ENCODE measurements at places on chromosomes 11 and 22.

- no peak for DNase-seq
- no peaks in the 10 kb centered on the region for H3K27me3 ChIP-seq
- no peaks in the 10 kb centered on the region for H3K4me1 ChIP-seq
These were observed 62.2 kb downstream of the MORC2 start for GRCh38 chr22:30906411-30906810.

- no peaks in the 10 kb centered on the region for H3K36me3 ChIP-seq
- H3K27ac ChIP-seq: no peak overlapping the region
- no peak overlapping the region for H3K4me3 ChIP-seq
- no peak for DNase-seq
- peaks cover 3% of the 10 kb centered on the region for H3K4me1 ChIP-seq
- peaks cover 19% of the 10 kb centered on the region for H3K27me3 ChIP-seq
These were observed 3.3 kb downstream of the KCTD14 start for GRCh38 chr11:78019808-78020207.

DNA sequence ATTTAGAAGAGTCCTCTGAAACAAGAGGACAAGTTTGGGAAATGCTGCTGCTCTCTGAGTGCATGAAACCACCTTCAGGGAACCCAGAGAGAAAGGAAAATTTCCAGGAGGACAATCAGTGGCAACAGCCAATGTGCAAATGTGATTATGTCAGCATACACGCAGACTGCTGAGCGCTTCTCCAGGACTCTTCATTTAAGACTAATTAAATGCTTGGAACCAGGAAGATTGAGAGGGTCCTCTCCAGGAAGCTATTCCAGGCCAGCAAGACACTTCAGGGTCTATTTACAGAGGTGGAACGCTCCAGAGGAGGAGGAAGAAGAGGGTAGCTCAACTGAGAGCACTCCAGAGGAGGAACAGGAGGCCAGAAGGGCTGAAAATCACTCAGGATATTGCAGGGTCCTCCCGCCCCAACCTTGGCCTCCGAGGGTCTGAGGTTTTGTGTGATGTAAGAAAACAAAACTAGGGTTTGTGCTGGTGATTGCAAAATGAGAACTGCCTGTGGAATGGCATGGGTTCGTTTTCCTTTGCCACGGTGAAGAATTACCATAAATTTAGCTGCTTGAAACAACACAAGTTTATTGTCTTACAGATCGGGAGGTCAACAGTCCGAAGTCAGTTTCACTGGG, 14.1 kb upstream of the HTR3A start:
- peaks cover 5% of the 10 kb centered on the region for H3K27me3 ChIP-seq
- no peaks in the 10 kb centered on the region for H3K36me3 ChIP-seq
- no peaks in the 10 kb centered on the region for H3K4me1 ChIP-seq
- H3K4me3 ChIP-seq: no peak overlapping the region
- DNase-seq: no peak

DNA sequence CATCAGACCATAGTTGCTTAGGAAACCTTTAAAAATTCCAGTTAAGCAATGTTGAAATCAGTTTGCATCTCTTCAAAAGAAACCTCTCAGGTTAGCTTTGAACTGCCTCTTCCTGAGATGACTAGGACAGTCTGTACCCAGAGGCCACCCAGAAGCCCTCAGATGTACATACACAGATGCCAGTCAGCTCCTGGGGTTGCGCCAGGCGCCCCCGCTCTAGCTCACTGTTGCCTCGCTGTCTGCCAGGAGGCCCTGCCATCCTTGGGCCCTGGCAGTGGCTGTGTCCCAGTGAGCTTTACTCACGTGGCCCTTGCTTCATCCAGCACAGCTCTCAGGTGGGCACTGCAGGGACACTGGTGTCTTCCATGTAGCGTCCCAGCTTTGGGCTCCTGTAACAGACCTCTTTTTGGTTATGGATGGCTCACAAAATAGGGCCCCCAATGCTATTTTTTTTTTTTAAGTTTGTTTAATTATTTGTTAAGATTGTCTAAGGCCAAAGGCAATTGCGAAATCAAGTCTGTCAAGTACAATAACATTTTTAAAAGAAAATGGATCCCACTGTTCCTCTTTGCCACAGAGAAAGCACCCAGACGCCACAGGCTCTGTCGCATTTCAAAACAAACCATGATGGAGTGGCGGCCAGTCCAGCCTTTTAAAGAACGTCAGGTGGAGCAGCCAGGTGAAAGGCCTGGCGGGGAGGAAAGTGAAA, 73.4 kb downstream of the NCAPD3 start:
- H3K27ac ChIP-seq: no peak overlapping the region
- H3K4me3 ChIP-seq: no peak overlapping the region
- no peaks in the 10 kb centered on the region for H3K27me3 ChIP-seq
- DNase-seq: no peak

- H3K4me1 ChIP-seq: peaks cover 65% of the 10 kb centered on the region
- peak overlapping the region; percentile 94 for H3K4me3 ChIP-seq
- H3K36me3 ChIP-seq: peaks cover 21% of the 10 kb centered on the region
- DNase-seq: no peak
- no peaks in the 10 kb centered on the region for H3K27me3 ChIP-seq
These were observed 2.8 kb downstream of the CORO1B start for GRCh38 chr11:67440229-67441097.

DNA sequence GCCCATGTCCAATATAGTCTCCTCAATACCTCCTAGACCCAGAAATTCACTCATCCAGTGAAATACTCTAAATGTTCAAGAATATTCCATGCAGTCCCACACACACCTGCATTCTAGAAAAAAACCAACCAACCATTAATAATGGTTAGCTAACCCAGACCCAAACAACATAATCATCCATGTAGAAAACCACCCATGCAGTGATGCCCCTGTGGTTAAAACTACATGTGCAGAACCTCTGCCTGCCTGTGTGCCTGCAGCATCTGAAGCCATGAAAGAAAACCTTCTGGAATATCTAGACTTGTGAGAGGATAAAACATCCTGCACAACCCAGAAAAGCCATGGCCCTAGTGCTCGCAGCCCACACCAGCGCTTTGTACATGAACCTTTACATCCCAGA, 47.8 kb downstream of the SLC22A12 start:
- H3K36me3 ChIP-seq: no peaks in the 10 kb centered on the region
- H3K4me3 ChIP-seq: no peak overlapping the region
- peaks cover 16% of the 10 kb centered on the region for H3K27me3 ChIP-seq
- peaks cover 3% of the 10 kb centered on the region for H3K4me1 ChIP-seq

DNA sequence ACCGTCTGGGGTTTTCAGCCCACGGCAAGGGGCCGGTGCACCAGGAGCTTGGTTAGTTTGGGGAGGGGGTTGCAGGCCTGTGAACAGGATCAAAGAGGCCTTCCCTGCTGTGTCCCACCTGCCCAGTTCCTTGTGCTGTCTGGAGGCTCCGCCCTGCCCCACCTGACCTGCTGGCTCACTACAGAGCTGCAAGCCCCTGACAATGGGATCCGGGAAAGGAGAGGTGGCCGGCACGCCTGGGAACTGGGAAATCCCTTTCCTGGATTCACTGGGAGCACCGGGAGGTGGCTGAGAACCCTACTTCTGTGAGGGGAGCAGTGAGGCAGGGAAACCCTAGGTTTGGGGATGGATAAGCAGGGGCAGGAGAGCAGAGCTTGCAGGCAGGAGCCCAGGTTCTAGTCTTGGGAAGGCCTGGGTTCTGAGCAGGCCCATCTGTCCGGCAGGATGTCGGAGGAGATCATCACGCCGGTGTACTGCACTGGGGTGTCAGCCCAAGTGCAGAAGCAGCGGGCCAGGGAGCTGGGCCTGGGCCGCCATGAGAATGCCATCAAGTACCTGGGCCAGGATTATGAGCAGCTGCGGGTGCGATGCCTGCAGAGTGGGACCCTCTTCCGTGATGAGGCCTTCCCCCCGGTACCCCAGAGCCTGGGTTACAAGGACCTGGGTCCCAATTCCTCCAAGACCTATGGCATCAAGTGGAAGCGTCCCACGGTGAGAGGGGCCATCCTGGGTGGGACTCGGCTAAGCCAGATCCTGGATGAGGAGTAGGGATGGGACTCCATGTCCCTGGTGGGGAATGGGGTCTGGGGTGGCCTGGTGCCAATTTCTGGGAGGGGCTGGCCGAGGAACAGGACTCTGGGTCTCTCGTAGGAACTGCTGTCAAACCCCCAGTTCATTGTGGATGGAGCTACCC, 786 bp downstream of the CAPN1 start:
- no peaks in the 10 kb centered on the region for H3K27me3 ChIP-seq

GRCh38 chr11:11401960-11402535, 49.0 kb upstream of the CSNK2A3 start:
- H3K4me1 ChIP-seq: no peaks in the 10 kb centered on the region
- H3K27ac ChIP-seq: no peak overlapping the region
- H3K27me3 ChIP-seq: peaks cover 6% of the 10 kb centered on the region

DNA sequence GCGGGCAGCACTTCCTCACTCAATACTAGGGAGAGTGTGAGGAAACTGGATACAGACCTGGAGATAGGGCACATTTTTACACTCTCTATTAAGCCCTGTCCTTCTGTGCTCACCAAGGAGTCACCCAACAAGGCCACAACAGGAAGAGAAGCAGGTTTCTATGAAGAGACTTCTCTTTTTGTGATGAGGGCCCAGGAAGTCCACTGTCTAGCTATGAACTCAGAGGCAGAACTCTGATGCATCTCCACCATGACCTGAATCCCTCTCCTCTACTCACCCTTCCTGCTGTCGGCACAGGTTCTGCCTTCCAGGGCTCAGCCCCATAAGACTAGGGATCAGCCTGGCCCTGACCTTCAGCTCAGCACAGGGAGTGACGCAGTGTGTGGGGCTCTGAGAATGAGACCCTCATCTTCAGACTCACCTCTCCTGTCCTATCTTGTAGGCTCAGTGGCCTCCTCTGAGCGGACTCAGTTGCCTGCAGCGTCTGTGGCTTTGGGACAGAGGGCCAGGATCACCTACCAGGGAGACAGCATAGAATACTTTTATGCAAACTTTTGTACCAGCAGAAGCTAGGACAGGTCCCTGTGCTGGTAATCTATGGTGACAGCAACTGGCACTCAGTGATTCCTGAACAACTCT, 49.3 kb upstream of the IGLL5 start:
- H3K4me3 ChIP-seq: no peak overlapping the region
- DNase-seq: no peak
- peaks cover 14% of the 10 kb centered on the region for H3K4me1 ChIP-seq
- H3K36me3 ChIP-seq: no peaks in the 10 kb centered on the region
- H3K27ac ChIP-seq: no peak overlapping the region

DNA sequence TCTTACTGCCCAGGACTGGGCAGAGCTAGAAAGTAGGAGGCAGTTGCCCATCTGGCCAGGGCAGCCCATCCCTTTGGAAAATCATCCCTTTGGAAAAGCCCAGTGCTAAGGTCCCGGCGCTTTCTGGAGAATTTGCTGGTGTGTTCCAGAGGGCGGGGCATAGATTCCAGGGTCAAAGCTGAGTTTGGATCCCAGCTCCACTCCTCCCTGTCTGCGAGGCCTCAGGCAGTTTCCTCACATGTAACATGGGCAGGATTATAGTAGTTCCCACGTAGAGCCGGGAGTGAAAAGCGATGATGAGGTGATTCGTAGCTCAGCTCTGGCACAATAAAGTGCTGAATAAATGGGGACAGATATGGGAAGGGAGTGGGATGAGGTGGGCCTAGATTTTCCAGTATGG, 31.4 kb upstream of the LRRC10B start:
- H3K4me3 ChIP-seq: no peak overlapping the region
- no peak for DNase-seq
- no peaks in the 10 kb centered on the region for H3K36me3 ChIP-seq

DNA sequence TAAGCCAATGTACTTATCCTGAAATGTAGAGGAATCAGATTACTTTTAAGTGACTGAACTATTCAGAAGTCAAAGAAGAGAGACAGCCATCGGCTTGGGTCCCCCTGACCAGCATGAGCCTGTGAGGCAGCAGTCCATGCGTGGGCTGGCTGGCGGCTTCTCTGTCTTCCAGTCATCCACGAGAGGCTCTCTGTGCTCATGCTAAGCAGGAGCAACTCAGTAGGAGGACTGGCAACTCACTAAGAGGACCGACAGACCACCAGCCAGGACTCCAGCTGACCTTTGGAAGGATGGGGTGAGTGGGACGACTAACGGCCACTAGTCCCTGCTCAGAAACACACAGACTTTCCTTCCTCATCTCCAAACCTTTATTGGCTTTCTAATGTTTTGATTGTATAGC, 43.6 kb downstream of the ARFGAP3 start:
- H3K36me3 ChIP-seq: peaks cover 16% of the 10 kb centered on the region
- no peaks in the 10 kb centered on the region for H3K4me1 ChIP-seq
- no peak for DNase-seq
- no peaks in the 10 kb centered on the region for H3K27me3 ChIP-seq
- no peak overlapping the region for H3K4me3 ChIP-seq
- H3K27ac ChIP-seq: no peak overlapping the region

GRCh38 chr11:127345819-127346459, 345.4 kb upstream of the KIRREL3 start:
- H3K36me3 ChIP-seq: no peaks in the 10 kb centered on the region
- H3K4me3 ChIP-seq: no peak overlapping the region
- DNase-seq: peak; percentile 7
- H3K27me3 ChIP-seq: no peaks in the 10 kb centered on the region

DNA sequence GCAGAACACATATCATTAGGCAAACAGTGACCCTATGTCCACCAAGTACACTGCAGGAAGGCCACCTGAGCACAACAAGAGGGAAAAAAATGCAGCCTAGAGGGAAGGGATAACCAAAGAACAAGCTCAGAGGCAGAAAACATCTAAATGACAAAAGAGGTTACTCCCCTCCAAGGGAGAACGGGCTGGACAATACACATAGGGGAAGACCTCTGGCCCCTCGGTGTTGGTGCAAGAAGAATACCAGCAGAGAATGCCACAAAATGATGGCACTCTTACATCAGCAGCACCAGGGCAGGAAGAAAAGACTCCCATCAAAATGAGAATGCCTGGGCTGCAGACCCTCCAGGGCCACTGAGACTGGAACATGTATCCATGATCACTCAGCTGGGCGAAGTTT, 66.6 kb upstream of the OPCML start:
- no peaks in the 10 kb centered on the region for H3K4me1 ChIP-seq
- DNase-seq: no peak
- no peaks in the 10 kb centered on the region for H3K36me3 ChIP-seq
- H3K27ac ChIP-seq: no peak overlapping the region

DNA sequence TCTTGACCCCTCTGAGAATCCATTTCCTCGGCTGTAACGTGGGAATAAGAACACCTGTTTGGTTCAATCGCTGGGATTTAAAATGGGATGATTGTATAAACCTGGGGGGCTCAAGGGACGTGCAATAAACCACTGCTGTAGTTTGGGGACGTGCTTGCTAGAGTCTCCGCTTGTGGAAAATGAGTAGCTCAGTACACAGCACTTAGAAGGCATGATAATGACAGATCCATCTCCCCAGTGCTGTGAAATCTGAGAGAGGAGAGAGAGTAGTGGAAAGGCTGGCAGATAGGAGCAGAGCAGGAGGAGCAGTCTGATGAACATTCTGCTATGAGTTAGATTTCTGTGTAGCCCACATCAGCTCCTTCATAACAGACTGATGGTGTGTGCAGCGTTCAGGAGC, 256.5 kb downstream of the MN1 start:
- H3K4me1 ChIP-seq: no peaks in the 10 kb centered on the region
- no peak overlapping the region for H3K27ac ChIP-seq
- no peak for DNase-seq

- H3K36me3 ChIP-seq: peaks cover 17% of the 10 kb centered on the region
- H3K27ac ChIP-seq: no peak overlapping the region
- H3K4me3 ChIP-seq: no peak overlapping the region
- no peak for DNase-seq
- H3K4me1 ChIP-seq: no peaks in the 10 kb centered on the region
These were observed 22.2 kb upstream of the CYP2D6 start for GRCh38 chr22:42152661-42153270.
